A549 treated with RU486 at 1 μM for 4 hours (cell line): ENCODE measurements at places on chromosomes 1 and 21. TPM values are rescaled to one million over a fixed set of nuclear protein-coding genes. Genes with fewer than 3 reads are reported as not detected.

Gene PBX1
- 19.3 to 24.7 TPM (median 23.8 TPM) in 5 replicates for total RNA-seq

Gene MXRA8
- 0.16 to 1.0 TPM (median 0.27 TPM) in 4 of 5 replicates, not detected in the other for total RNA-seq

Gene SPRR1B
- total RNA-seq = not detected in 5 replicates

Gene ADAM30
- total RNA-seq = not detected in 5 replicates

Gene GNAT2
- 0.23 to 0.30 TPM in 2 of 5 replicates, not detected in the others for total RNA-seq

Gene FNBP1L
- total RNA-seq = 7.5 to 20.5 TPM (median 18.3 TPM) in 5 replicates

Gene LCE6A
- total RNA-seq = not detected in 5 replicates

Gene STUM
- not detected in 5 replicates for total RNA-seq

Gene ANKRD45
- total RNA-seq = 0.13 to 0.34 TPM (median 0.30 TPM) in 3 of 5 replicates, not detected in the others

Gene AKR7A2
- 34.4 to 54.8 TPM (median 52.5 TPM) in 5 replicates for total RNA-seq

Gene OR10Z1
- not detected in 5 replicates for total RNA-seq

Gene PRDM16
- 0.09 to 0.37 TPM (median 0.13 TPM) in 5 replicates for total RNA-seq

Gene ANGPTL3
- 0.06 TPM in 1 of 5 replicates, not detected in the others for total RNA-seq

Gene TLCD4
- total RNA-seq = 3.6 to 11.1 TPM (median 10.4 TPM) in 5 replicates
